HCEC 1CT (cell line): ENCODE measurements at places on chromosomes 2 and 18.

GRCh38 chr2:39468579-39469451 is 31.7 kb upstream of the MAP4K3 start:
- no peak for DNase-seq

DNA sequence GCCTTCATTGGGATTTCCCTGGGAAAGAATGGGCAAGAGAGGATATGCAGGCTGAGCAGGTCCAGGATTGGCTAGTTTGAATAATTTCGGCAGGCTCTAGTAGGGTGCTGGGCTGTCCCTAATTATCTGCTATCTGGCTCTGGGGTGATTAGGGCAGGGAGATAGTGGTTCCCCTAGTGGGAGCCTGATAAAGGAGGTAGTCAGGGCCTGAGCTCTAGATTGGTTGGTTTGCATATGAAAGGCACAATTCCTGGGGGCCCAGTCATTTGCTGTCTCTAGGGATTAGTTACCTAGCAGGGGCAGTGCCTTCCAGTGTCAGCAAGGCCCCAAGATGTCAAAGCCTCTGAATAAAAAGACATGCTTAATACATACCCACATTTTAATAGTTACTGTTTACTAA is 690.1 kb upstream of the KLHL29 start:
- DNase-seq: no peak

DNA sequence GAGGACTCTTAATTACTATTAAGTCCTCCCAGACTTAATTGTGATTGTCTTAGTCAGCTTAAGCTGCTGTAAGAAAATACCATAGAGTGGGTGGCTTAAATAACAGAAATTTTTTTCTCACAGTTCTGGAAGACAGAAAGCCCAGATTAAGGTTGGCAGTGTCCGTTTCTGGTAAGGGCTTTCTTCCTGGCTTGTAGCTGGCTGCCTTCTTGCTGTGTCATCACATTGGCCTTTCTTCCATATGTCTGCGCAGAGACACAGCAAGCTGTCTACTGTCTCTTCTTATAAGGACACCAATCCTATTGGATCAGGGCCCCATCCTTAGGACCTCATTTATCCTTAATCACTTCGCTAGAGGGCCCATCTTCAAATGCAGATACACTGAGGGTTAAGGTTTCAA is 38.5 kb downstream of the ASXL3 start:
- no peak for DNase-seq

DNA sequence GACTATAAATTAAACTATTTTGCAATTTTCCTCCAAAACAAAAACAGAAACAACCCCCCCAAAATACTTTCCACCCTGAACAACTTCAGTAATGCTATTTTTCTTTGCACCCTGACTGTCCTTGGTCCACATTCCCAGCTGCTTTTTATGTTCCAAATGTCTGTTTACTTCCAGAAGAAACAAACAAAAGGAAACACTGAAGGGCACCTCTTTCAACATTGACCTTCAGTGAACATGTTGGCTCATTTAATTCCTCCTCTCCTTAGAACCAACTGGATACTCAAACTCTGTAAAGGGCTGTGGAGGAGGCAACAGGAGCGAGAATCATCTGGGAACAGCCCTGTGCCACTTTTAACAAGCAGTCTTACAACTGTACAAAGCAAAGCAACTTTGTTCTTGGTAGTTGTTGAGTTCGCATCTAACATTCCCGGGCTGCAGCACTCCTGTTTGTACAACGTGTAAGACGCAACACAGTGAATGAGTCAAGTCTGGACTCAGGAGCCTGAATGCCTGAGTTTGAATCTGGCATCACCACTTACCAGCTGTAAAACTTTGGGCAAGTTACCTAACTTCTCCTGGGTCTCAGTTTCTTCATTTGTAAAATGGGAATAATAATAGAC is 111.4 kb upstream of the GATA6 start:
- DNase-seq: no peak

DNA sequence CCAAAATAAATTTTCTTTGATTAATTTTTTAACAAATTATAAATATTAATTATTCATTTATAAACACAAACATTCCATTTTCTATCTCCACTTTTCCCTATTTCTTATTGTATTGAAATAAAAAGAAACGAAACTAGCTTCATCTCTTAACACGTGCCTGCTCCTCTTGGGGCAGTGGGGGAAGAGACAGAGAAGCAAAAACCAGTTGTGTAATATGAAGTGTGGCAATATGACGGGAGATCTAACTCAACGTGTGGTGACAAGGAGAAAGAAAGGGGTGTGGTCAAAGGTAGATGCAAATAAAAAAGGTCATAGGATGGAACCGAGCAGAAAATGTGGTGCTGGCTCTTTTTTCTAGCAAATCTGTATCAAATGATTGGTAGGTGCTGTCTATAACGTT is 106.9 kb upstream of the SLC8A1 start:
- DNase-seq: no peak

DNA sequence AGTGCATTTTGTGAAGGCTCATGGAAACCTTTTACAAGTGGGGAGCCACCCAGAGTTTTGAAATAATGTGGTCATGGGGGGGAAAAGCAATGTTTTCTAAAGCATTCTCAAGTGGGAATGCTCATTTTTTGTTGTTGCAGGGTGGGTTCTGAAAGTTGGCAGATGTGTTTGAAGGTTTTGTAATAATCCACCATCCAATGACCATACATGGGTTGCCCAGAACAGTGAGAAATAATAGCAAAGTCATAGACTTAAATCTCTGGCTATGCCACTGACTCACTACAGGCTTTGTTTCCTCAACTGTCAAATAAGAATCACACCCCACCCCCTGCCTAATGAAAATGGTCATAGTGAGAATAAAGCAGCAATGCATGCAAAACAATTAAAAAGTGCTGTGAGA is 2.9 kb downstream of the DSG3 start:
- no peak for DNase-seq

- DNase-seq: no peak
These were observed 9.1 kb downstream of the SP9 start for GRCh38 chr2:174343623-174344455.

DNA sequence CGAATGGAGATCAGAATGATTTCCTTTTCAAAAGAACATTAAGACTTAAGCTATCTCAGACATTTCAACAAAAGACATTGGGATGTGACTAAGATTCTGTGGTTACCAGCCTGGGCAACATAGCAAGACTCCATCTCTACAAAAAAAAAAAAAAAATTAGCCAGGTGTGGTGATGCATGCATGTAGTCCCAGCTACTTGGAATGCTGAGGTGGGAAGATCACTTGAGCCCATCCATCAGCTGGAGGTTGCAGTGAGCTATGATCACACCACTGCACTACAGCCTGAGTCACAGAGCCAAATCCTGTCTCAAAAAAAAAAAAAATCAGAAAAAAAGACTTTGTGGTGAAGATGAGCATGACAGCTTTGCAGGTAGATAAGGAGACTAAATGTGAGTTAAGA is 12.8 kb downstream of the RNF103 start:
- no peak for DNase-seq

DNA sequence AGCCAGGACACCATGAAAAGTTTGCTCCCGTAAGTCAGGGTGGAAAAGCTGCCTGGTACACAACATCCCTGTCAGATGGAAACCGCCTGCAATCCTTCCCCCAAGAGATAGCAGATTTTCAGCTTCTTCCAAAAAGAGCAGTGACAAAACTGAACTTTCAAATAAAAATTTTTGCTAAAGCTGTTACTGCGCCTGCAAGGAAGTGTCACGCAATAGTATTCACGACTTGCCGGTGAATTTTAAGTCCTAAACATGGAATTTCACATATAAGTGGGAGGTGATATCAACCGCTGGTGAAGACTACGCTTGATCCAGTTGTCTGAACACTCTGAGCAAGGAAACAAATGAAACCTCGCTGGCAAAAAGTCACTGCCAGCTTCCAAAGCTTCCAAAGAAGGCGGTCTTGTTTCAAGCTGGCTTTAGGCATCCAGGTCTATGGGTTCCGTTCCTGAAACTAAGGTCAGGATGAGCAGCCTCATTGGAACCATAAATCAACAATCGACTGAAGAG is 2.8 kb downstream of the COL6A3 start:
- peak; percentile 22 for DNase-seq

- no peak for DNase-seq
These were observed 86.6 kb downstream of the MARCHF4 start for GRCh38 chr2:216285701-216286100.

GRCh38 chr18:30583768-30584167 is 458.8 kb downstream of the DSC3 start:
- no peak for DNase-seq

GRCh38 chr18:9734189-9734588 is 26.1 kb downstream of the RAB31 start:
- DNase-seq: no peak

DNA sequence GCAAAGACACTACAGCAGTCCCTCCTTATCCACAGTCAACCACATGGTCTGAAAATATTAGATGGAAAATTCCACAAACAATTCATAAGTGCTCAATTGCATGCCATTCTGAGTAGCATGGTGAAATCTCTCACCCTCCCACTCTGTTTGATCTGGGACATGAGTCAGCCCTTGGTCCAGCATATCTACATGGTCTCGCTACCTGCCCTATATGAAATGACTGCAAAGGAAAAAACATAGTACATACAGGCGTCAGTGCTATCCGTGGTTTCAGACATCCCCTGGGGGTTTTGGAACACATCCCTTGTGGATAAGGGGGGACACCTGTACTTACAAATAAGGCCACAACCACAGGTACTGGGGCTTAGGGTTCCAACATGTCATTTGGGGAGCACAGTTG is 73.7 kb downstream of the CABLES1 start:
- peak; percentile 13 for DNase-seq

- DNase-seq: no peak
These were observed 48.8 kb upstream of the ITSN2 start for GRCh38 chr2:24409171-24409570.

DNA sequence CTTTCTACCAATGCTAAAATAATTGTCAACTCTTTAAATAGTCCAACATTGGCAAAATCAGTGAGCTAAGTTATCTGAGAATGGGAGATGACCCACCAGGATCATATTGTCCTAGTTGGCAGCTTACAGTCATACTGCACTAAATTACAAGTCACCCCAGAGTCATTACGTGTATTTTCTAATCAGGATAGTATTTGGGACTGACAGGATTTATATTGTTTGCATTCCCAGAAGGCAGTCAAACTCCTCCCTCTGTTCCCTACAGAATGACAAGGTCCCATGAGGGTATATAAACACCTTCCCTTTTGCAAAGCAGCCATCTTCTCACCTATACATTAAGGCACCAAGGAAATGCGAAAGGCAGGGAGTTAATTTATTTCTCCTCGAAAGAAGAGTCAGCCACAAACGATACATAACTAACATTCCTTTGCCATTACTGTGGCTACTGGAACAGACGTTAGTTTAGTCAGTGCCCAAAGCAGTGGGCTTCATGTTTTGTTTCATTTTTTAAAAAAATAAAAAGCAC is 125.3 kb downstream of the ANTXR1 start:
- DNase-seq: peak; percentile 84

DNA sequence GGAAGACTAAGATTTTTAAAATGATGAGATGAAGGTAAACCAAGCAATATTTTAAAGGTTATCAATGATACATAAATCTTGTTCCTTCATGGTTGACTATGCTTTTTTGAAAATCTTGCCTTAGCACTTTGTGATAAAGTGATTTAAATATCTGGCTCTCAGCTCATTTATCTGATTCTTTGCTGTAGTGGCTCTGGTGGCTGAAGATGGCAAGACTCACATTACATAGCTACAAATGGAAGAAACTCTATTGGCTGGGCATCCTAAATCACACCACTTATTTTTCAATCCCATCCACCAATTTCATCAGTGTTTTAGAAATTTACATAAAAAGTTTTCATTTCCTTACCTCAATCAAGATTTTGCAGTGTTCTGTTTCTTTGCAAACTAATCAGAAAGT is 16.6 kb upstream of the APCDD1 start:
- DNase-seq: no peak

- DNase-seq: no peak
These were observed 49.6 kb downstream of the NXPH2 start for GRCh38 chr2:138730497-138731030.
